ENCODE measurements at places on chromosomes 4 and X.
A peak's percentile ranks its signal among the peaks of the same experiment; 100 is the strongest.

- DNase-seq, result no peak
Measured at GRCh38 chrX:15838017-15838416, 16.6 kb downstream of the AP1S2 start.

DNA sequence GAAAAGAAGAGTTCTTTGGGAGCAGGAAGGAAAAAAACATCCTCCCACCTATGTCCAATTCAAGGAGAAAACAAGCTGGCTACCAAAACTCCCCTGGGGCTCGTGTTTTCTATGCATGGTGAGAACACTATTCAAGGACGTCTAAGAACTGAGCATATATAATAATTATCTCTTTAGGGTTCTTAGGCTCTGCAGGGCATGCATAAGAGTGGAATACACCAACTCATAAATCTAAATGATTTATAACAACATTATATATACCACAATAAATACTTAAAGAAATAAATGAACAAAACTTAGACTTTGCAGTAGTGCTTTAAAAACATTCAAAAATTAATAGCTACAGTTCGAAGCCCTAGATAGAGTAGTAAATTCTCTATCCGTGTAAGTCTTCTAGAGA, 19.5 kb upstream of the TMEM154 start:
- no peak for DNase-seq

DNA sequence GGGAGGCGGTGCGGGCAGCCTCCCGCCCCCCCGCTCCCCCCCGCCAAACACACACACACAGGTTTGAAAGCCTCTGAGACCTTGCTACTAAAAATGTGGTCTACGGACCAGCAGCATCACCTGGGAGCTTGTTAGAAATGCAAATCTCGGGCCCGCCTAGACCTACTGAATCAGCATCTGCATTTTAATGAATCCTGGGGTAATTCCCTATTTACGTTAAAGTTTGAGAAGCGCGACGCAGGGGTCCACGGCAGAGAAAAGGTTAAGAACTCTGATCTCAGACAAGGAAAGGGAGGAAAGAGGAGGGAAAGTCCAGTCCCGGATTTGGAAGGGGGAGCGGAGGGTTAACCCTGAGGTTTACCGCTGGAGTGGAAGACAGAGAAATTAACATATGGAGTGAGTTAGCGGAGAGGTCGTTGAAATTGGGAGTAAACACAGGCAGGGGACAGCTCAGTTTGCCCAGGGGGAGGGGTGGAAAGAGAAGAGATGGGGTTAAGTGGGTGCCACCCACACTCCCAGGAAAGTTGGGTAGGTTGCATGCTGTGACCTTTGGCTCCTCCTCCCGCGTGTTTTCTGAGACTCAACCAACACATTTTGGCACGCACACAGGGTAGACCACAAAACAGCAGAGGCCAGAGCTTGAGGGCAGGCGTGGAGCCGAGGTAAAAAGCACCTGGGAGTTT, 483.6 kb downstream of the BCOR start:
- no peak for DNase-seq

- no peak for DNase-seq
Measured at GRCh38 chr4:94571298-94571697, 119.6 kb downstream of the PDLIM5 start.

GRCh38 chr4:155339588-155339987, 37.2 kb downstream of the MAP9 start:
- DNase-seq, result no peak

DNA sequence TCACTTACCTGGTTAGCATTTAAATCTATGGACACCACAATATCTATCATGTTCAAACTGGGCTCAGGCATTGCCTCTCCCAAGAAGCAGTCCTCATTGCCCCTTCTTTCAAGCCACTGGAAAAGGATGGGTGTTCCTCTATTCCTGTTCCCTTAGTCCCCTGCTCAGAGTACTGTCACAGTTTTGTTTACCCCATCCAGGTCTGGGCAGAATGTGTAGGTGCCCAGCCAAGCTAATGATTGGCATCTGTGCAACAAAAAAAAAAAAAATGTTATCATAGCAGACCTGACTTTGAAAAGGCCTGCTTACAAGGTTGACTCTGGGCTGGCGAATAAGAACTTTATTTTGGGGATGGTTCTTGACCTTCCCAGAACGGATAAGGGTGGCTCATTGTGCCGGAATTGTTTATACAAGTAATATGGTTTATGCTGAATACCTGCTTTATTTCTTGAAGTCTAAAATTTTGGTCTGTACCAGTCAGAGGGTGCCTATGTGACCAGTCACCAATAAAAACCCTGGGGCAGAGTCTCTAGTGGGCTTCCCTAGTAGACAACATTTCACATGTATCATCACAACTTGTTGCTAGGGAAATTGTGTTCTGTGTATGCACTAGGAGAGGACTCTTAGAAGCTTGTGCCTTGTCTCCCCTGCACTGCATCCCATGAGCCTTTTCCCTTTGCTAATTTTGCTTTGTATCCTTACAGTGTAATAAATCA, 47.9 kb downstream of the JADE3 start:
- DNase-seq, result no peak

DNA sequence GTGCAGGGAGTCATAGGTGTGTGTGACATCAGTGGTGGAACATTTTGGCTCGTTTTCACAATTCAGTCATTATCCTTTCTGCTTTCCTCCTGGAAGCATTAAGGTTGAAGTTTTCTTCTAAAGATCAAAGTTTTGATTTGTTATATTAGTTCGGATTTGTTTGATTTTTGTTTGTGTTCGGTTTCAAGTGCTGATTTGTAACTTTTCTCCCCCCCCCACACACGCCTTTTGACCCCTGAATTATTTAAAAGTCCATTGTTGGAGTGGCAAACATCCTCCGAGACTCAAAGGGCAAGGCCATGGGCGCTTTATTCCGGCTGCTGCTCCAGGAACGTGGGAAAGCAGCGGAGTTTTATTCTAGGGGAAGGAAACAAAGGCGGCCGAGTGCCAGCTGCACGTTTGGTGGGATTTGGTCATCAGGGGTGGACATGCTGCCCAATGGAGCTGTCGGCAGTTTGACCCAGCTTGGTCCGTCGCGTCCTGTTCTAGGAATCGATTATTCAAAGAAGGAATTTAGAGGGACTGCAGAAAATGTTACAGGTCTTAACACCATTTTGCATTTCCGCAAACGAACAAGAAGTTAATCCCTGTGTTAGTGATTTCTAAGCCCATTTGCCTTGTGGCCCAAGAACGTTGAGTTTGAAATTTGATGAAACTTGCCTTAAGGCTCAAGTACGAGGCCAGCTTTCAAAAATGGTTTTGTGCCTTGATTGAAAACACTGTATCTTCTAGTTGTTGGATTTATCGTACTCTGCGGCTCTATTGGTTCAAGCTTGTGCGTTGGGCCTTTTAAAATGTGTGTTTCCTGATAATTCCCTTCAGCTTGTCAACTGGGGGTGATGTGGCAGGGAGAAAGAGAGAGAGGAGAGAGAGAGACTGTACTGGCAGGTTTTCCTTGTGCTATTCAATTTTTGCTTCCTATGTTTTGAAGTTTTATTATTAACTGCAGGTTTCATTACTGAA, 565 bp upstream of the ZNF41 start:
- peak; percentile 21 for DNase-seq
